ENCODE measurements at places on chromosomes 13 and 19.
A peak's percentile ranks its signal among the peaks of the same experiment; 100 is the strongest.

DNA sequence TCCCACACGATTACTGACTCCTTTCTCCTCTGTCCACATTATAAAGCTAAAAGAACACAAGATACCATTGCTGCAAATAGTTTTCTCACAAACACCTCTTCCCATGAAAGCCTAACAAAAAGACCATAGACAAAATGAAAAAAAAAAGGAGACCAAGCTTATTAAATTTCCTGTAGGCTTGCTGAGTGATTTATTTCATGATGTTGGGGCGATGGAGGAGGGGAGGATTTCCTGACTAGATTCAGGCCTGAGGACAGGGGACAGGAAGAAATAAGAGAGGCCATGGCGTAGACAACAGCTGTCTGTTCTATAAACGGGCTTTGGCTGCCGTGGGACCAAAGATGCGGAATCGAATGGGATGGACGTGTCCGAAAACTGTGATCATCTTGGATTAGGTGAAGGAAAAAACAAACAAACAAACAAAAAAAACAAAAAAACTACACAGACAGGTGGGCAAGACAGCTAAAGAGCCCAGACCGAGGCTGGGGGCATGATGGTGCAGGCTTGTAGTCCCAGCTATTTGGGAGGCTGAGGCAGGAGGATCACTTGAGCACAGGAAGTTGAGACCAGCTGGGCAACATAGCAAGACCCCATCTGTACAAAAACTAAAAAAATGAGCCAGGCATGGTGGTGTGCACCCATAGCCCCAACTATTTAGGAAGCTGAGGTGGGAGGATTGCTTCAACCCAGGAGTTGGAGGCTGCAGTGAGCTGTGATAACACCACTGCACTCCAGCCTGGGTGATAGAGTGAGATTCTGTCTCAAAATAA lies 5.3 kb downstream of the TMPRSS9 start:
- no peak for DNase-seq

DNA sequence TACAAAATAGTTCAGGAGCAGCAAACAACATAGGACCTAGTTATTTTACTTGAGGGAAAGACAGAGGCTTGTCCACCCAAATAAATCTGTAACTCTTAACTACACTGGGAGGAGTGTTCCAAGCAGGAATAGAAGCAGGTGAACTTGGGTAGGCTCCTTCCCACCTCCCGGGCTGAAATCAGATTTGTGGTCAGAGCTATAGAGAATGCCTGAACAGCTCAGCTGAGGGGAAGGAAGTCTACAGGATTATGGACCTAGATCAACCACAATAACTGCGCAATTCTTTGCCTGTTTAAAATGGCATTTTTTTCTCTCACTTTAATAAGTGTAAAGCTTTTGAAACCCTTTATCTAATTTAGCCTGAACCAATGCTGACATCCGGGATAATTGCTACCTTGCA lies 73.5 kb upstream of the IRS2 start:
- no peak for DNase-seq

DNA sequence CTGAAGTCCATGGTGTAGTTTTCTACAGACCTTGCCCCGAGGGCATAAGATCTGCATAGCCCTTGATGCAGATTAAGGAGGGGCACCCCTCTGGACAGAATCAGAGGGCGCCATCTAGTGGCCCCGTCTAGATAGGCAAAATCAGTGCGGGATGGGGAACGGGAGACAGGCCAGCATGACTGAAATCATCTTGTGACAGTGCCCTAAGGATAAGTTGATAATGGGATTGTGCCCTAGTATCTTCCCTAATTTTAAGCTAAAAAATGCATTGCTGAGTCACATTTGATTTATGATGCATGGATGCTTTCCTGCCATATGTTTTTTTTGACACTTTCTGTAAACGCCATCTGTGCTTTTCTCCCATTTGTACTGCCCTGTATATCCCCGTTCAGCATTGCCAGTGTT lies 19.0 kb upstream of the GPI start:
- peak; percentile 64 for DNase-seq

DNA sequence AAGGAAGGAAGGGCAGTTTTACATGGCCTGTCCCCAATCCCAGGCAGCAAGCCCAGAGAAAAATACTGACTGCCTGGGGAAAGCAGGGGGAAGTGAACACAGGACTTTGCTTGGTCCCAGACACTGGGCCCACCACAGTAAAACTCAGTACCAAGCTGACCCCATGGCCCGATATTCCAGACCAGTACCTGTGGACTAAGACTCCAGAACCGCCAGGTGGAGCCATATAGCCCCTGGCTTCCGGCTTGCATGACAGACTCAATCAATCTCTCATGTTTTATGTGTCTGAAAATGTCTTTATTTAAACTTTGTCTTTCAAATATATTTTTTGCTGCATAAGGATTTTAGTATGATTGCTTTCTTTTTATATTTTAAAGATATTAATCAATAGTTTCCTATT lies 767.9 kb upstream of the SLITRK6 start:
- DNase-seq: no peak

GRCh38 chr13:95050800-95051615 lies 250.2 kb downstream of the ABCC4 start:
- DNase-seq: no peak

- DNase-seq: no peak
These were observed 114.3 kb downstream of the DNAJC3 start for GRCh38 chr13:95791084-95791722.

GRCh38 chr13:45748941-45749759 lies 47.0 kb downstream of the CBY2 start:
- DNase-seq: no peak

- DNase-seq: no peak
These were observed 6.8 kb downstream of the FAM98C start for GRCh38 chr19:38409631-38410133.

DNA sequence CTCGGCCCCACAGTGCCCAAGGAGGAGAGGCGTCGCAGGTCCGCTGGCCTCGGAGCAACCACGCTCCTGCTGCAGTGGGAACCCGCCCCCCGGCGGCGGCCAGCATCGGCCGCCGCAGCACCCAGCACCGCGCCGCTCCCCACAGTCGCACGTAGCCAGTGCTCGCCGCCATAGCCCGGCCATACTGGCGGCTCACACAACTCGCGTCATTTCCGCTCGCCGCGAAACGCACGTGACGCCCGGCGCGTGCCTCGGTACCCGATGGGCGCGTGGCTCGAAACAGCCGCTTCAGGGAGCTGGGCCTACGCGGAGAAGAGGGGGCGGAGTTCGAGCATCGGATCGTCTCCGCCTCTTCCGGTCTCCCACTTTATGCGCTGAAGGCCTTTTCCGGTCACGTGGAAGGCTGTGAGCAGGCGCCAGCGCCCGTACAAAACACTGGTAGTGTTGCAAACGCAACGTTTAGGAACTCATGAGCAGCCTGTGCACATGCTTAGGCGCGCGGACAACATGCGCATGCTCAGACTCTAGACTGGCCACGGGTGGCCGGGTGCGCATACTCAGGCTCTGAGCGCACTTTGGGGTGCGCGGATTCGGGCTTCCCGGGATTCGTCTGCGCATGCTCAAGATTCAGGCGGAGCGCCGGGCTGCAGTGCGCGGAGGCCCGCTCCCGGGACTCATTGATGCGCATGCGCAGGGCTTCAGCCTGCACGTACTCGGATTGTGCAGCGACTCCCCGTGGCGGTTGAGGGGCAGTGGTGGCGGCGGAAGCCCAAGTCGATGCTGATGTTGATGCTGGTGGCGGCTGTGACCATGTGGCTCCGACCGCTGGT lies at the start of the genes CATSPERD and LONP1:
TSS of gene CATSPERD (plus strand) at position 677 of the 830 bp plus-strand sequence. CDS start at position 778, 101 bp downstream.
TSS of gene LONP1 (minus strand) at position 186 of the 830 bp plus-strand sequence. CDS start at position 172, 14 bp downstream.
- DNase-seq: peak; percentile 100

DNA sequence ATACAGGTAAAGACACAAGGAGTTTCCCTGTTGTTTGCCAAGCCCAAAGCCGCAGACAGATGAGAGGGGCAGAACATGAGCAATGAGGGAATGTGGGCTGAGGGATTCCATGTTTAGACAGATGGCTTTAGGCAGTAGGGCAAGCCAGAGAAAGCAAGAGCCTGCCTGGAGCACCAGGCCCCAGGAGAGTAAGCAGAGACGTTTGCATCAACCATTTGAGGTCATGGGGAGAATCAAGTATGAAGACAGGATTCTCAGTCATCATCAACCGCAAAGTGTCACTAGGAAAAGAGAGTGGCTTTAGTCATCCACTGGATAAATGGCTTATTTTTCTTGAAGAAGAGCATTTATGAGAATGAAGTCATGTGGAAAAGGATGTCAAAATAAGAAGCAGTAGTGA lies 184.7 kb downstream of the COG6 start:
- no peak for DNase-seq

DNA sequence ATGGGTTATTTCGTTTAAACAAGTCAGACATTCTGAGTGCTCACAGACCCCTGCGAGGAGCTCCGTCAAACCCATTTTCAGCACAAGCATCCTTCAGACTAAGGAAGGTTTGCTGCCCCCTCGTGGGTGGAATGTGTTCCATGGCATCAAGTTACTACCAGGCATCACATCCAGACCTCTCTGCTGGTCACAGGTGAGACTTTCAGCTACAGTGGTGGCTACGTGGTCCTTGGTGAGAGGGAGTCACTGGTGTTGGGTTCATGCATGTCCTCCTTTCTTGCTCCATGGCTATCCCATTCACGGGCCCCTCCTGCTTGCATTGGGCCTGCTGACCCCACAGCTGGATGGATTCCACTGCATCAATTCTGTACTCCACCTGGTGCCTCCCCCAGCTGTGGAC lies 9.1 kb upstream of the LILRB5 start:
- peak; percentile 40 for DNase-seq

DNA sequence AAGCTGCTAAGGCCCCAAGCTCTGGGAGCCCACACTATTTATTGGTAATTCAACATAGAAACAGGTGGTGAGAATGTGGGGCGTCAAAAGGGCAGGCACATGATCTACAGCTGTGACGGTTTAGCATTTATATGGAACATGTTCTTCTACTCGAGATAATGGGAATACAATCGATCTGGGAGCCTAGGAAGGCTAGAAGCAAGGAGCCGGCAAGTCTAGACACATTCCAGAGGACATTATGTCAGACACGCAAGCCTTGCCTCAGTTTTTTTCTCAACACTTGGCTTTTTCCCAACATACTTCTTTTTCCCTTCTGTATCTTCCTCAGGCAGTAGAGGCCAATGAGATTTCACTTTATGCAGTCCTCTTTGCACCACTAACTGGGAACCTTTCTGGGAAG lies 315.7 kb upstream of the SLITRK5 start:
- DNase-seq: no peak

GRCh38 chr13:55652657-55653056 lies 1488.1 kb upstream of the PRR20A start:
- DNase-seq: no peak

Measured in large intestine (tissue), 12 donors.